ENCODE measurements at places on chromosomes 1 and 21.
A peak's percentile ranks its signal among the peaks of the same experiment; 100 is the strongest.

GRCh38 chr1:229107304-229107815 lies 163.6 kb upstream of the RAB4A start:
- no peak for DNase-seq

DNA sequence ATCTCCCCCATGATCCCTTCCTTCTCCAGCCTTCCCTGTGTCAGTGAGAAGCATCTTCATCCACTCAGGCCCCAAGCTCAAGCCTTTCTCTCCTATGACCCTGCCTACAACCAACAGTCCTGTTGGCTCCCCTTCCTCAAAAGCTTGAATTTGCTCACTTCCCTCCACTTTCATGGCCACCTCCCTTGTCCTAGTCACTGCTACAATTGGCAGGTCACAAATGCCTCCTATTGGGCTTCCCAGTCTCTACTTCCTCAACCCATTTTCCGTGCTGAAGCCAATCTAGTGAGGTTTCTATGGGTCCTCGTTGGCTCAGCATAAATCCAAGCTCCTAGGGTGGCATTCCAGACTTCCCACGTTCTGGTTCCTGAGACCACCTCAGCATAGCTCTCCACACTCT lies 40.2 kb upstream of the SLC6A9 start:
- no peak for DNase-seq

- peak; percentile 33 for DNase-seq
Observed at GRCh38 chr21:34882719-34883131, 166.4 kb downstream of the RUNX1 start.

GRCh38 chr1:226645279-226645976 lies 93.7 kb downstream of the ITPKB start:
- DNase-seq: no peak

GRCh38 chr1:160742428-160743127 lies 3.5 kb downstream of the SLAMF7 start:
- no peak for DNase-seq

- DNase-seq: no peak
Observed at GRCh38 chr21:38293113-38293512, 36.3 kb downstream of the KCNJ15 start.

DNA sequence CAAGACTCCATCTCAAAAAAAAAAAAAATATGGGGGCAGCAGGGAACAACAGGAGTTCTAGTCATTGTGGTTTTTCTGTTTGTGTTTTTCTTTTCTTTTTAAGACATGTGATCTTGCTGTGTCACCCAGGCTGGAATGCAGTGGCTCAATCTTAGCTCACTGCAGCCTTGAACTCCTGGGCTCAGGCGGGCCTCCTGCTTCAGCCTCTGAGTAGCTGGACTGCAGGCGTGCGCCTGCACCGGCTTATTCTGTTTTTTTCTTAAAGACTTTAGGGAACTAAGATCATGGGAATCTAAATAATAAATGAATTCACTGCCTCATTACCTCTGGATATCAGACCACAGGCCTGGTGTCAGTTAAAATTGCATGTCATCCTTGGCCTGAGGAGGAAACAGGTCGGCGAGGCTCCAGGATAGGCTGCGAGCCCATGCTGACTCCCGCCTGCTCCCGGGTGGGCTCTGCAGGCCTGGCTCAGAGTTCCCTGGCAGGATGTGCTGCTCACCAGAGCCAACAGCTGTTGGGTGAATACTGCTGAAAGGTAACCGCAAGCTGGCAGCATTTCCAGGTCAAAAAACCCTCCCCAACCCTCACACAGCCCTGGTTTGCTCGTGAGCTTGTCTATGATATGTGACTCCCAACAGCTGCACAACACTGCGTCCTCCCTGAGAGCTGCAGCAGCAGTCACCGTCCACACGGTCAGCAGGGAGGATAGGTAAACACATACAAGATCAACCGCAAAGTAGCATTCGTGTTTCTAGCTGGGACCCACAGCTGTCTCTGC lies 58.1 kb downstream of the SCCPDH start:
- DNase-seq: peak; percentile 17

- DNase-seq: no peak
Observed at GRCh38 chr21:40011371-40011770, 144.1 kb downstream of the PCP4 start.

DNA sequence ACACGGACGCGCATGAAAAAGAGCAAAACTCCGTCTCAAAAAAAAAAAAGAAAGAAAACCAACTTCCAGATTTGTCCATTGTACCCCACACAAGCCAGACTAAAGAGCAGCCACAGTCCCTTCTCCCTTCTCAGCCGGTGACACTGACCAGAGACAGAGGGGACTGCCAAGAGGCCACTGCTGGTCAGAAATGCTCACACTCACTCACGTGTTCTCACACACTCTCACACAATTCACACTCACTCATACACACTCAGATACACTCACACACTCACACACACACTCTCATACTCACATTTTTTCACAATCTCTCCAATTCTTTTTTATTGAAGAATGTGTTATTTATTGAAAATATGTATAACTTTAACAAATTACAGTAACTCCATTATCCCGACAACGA lies 90.8 kb upstream of the RAB4A start:
- no peak for DNase-seq

GRCh38 chr1:31297277-31298247 lies 730 bp downstream of the ZCCHC17 start:
- DNase-seq: no peak

DNA sequence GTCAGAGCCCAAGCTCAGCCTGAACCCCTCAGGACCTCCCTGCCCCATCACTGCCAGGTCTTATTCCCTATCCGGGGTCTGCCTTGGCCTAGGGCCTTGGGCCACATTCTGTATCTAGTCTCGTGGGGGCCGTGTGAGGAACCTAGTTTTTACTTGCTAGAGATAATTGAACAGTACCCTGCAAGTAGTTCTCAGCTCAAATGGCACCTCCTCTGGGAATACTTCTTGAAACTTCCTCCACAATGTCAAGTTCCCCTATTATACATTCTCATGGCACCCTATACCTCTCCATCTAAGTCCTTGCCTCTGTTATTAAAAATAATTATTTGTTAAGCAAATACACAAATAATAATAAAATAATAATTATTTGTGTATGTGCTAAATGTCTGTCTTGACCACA lies 32.9 kb upstream of the CSF1 start:
- DNase-seq: no peak

DNA sequence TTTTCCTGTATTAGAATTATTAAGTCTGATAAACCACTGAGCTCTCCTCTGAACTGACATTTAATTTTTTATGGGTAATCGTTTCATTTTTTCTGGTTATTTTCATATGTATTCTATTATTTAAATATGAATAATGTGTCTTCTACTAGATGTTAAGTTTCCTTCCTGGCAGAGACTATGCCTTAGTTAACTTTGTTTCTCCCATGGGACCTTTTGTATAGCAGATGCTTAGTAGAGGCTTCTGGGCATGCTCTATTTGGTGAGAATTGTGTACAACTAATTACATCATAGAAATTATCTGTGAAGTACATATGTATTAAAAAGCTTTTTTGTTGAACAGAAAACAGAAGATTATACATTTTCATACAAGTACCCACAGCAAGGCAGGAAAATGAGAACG lies 23.4 kb downstream of the CTBS start:
- no peak for DNase-seq

DNA sequence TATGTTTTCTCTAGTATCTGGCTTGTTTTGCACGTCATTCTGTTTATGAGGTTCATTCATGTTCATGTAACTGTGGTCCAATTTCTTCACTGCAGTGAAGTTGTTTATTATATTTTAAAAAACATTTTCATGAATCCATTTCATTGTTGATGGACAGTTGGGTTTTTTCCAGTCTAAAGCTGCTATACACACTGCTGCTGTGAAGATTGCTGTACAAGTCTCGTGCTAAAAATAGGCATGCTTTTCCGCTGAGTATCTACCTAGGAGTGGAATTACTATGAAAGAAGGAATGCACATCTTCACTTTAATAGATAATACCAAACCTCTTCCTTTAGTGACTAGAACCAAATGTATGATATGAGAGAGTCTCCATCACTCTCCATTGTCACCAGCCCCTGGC lies 49.0 kb upstream of the ETS2 start:
- no peak for DNase-seq

DNA sequence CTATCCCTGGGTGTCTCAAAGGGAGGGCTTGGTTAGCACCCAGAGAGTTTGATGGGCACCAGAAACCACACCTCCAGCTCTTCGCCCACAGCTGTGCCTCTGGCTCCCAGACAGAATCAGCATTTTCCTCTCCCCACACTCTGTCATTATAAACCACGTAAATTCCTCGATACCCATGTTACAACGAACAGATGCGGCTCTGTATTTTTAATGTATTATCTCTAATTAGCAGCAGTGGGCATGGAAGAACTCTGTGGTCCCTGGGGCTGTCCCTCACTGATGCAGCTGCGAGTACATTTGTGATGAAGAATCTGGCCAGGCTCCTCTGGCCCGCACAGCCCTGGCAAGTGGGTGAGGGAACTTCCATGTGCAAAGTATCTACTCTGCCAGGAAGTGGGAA lies 10.8 kb downstream of the HMGB4 start:
- DNase-seq: no peak

GRCh38 chr1:43600033-43601020 lies 49.6 kb upstream of the KDM4A start:
- DNase-seq: no peak

DNA sequence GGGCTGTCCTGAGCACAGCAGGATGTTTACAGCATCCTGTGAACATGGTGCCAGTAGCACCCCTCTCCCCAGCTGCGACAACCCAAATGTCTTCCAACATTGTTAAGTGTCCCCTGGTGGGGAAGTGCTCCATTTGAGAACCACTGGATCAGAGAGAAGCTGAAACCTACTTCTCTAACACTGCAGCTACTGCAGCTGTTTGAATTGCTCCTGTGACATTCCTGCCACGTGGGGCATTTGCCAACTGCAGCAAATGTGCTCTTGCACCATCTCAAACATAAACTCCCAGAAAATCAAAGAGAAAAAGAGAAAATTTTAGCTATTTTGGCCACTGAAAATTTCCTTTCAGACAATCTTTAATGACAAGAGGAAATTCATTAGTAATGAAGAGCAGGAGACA lies 11.0 kb downstream of the SLC2A5 start:
- DNase-seq: no peak

- no peak for DNase-seq
Observed at GRCh38 chr1:193033610-193034009, 25.6 kb downstream of the UCHL5 start.

- no peak for DNase-seq
Observed at GRCh38 chr1:116506132-116507004, 64.5 kb downstream of the CD58 start.
